ENCODE measurements at places on chromosomes 5 and 9.

DNA sequence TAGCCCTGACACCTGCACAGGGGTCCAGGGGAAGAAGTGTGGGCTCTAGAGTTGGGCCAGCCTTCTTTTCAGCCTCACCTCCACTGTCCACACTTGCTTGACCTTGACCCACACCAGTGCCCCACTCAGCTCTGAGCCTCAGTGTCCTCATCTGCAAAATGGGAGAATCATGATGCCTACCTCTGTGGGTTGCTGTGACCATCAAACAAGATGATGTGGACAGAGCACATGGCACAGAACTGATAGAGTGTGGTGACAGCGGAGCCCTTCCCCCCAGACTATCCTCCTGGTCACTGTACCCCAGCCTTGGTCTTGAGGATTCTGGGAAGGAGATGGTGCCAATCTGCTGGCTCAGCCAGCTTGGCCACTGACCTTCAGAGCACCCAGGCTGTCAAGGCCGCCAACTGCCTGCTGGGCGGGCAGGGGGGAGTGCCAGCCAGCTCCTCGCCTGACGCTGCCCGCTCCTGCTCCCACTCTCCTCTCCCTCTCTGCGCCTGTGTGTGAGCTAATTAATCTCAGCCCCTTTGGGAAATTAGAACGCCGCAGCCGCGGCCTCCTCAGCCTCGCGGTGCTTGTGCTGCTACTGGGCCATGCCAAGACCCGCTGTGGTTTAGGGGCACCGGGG is 16.7 kb downstream of the CXXC5 start:
- no peak for DNase-seq

DNA sequence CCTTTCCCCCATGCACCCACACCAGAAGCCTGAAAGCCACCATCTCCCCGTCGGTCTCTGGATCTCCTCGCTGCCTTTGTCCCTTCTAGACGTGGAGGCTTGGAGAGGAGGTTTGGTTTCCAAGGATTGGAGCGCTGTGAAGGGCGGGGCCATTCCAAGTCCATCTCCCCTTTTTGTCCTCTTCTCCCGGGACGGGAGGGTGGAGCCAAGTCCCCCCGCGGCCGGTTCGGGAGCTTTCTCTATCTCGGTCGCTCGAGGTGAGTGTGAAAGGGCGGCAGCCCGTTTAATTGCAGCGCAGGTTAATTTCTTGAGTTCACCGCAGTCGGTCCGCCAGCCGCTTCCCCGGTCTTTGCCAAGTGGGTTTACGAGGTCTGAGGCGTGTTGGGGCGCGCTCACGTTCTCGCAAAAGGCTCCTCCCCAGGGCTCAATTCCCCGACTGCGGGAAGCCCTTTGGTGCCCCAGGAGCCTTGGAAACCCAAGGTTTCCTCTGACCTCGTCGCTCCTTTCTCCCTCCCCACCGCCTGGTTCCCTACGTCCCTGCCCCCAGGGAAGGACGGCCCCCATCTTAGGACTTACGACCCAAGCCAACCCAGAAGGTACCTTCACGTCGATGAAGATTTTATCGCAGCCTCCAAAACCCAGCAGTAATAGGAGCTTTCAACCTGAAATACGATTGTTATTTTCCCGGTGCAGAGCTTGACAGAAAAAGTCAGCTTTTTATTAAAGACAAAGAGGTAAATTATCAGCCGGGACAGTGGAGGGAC is 2.8 kb upstream of the ZNF462 start:
- DNase-seq, result no peak

DNA sequence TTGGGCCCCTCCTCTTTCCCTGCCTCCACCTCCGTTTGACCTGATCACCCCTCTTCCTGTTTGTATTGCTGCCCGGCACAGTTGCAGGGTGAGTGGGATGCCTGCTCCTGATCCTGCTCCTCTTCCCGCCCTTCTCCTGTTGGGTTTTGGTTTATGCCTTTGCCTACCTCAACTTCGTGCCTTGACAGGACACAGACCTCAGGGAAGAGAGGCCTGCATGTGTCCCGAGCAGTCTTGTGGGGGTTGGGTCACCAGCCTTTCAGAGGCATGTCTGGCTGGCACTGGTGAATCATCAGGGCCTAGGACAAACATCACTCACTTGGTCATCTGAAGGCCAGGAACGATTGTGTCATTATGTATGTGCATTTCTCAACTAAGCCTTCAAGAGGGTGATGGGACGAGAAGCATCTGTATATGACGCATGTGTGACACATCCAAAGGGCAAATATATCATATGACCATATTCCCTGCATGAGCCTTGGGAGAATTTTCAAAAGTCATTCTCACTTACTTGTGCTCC is 56.9 kb downstream of the NPR3 start:
- DNase-seq, result peak; percentile 48

GRCh38 chr5:72154076-72154756 is 46.9 kb downstream of the MAP1B start:
- no peak for DNase-seq

GRCh38 chr5:56699538-56699937 is 115.8 kb upstream of the MAP3K1 start:
- no peak for DNase-seq

GRCh38 chr9:33435821-33436277 is 11.5 kb downstream of the AQP3 start:
- DNase-seq, result no peak

- peak; percentile 30 for DNase-seq
Observed at GRCh38 chr5:1542781-1543180, 19.0 kb upstream of the LPCAT1 start.

GRCh38 chr9:89969156-89969675 is 364.4 kb downstream of the GADD45G start:
- no peak for DNase-seq

DNA sequence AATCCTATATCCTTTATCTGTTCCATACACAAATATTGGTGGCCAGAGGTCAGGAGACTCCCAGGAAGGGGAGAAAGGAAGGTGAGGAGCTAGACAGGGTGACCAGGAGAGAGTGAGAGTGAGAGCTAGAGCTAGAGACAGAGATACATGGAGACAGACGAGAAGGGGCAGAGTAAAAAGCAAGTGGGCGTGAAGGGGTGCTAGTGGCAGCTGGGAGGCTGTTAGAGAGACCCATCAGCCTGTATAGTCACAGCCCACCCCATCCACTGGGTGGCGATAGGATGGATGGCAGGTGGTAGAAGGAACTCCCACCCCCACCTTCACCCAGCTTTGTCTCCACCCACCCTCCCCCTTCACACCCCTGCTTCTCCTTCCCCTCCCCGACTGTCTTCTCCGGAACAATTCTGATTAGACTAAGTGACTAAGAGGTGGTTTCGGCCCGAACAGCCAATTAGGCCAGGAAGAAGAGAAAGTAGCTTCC is 32.8 kb downstream of the PCDH1 start:
- DNase-seq, result no peak

- no peak for DNase-seq
Observed at GRCh38 chr9:85511746-85512145, 230.0 kb downstream of the AGTPBP1 start.

GRCh38 chr9:16202914-16203728 is 650.3 kb downstream of the CCDC171 start:
- peak; percentile 92 for DNase-seq

All from fibroblast of skin of left quadriceps (primary cell).